ENCODE measurements at places on chromosomes 11 and 22.

DNA sequence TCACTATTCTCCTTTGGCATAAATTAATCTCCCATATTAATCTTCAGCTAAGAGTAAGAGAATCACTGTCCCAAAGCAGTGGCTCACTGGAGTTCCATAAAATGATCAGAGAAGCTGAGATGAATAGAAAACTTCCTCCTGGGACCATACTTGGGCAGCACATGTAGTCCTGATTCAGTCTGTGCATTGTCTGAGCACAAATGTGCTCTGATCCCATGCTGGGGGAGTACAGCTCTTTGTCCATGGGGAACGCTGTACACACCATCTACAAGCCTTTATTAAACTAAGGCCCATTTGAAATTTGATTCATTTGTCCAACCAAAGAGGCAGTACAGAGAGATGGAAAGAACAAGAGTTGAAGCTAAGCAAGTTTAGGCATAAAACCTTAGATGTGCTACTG, 147.4 kb upstream of the PGR start:
- DNase-seq = no peak

GRCh38 chr22:28962042-28962554, 78.7 kb downstream of the ZNRF3 start:
- no peak for DNase-seq

DNA sequence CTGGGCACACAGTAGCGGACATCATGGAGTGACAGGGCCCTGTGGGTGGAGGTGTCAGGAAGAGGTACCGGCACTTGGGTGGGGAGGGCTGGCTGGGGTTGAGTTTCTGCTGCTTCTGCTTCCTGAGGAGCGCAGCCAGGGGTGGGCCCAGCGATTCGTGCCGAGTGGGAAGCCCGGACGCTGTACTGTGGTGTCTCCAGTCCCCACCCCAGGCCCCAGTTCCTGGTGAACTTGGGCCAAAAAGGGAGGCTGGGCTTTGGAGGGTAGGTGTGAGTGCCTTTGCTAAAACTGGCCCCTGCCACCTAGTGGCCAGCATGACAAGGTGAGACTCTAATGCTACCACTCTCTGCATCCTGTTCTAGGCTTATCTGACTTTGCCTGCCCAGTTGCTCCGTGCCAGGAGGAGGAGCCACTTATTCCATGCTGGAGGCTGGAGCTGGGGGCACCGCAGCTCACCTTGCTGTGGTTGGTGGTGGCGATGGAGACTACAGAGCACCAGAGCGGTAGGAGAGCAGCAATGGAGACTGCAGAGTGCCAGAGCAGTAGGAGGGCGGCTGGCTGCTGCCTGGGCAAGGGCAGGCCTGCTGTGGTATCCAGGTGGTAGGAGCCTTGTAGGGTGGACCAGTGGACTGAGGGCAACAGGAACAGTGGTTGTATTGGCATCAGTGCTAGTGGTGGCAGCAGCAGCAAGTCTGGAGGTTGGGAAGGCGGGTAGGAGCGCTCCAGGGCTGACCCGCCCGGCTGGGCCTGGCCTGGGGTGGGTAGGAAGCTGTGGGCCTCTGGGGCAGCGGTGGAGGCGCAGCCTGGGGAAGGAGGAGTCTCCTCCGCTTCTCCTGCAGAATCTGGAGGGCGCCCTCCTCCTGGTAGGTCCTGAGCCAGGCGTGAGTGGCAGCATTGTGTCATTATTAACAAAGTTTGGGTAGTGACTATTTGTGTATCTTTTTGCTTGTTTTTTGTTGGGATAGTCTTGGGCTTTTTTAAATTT, 2.2 kb upstream of the RFPL2 start:
- DNase-seq = peak; percentile 12

GRCh38 chr22:37357446-37358075, 69.7 kb downstream of the ELFN2 start:
- no peak for DNase-seq

DNA sequence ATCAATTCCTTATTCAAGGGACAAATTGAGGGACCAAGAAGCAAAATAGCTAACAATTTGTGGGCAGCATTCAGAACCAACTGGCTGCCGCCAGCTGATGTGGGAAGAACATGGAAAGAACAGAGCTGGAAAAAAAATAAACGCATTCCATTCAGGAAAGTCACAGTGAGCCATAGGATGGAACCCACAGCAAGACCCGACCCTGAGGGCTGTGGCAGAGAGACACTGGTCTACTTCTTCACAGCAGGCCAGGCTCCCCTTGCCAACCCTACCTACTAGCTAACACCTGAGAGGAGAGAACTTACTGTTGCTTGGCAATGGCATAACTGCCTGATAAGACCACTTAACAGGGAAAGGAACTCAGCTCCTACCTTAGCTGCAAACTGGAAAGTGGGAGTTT, 123.5 kb upstream of the APOA1 start:
- peak; percentile 82 for DNase-seq

DNA sequence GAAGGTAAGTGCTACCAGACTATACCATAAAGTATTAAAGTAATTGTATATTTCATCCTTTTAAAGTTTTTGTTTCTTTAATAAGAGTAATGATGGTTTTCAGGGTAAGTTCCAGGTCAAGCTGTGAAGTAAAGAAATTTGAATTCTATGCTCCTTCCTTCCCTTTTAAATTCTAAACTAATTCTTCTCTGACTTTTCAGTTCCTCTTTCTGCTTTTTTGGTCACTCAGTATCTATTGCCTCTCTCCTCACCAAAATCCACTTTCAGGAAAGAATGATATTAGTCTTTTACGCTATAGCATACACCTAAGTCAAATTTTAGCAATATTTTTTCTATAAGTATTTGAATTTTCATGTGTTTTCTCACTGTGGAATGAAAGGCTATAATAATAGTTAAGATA, 8.2 kb downstream of the MMP8 start:
- no peak for DNase-seq

DNA sequence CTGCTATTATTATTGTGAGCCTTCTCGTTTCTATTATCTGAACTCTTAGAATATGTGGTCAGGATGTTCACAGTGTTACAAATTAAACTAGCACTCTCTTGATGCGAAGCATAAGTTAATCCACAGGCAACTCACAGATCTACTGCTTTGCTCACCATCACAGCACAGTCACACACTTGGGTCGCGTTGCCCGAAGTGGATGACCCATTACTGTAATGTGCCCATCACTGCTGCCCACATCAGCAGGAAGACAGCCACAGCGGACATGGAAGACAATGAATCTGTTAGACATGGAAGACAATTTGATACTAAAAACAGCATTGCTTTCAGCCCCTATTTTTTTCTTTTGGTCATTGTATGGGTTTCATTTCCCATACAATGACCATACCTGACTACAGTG, 216.4 kb upstream of the B3GAT1 start:
- DNase-seq = no peak
